ENCODE measurements at places on chromosomes 5 and 9.

GRCh38 chr5:44814761-44815160 lies 6.0 kb downstream of the MRPS30 start:
- no peak for DNase-seq

- no peak for DNase-seq
Observed at GRCh38 chr5:179558932-179559283, 8.6 kb downstream of the RUFY1 start.

DNA sequence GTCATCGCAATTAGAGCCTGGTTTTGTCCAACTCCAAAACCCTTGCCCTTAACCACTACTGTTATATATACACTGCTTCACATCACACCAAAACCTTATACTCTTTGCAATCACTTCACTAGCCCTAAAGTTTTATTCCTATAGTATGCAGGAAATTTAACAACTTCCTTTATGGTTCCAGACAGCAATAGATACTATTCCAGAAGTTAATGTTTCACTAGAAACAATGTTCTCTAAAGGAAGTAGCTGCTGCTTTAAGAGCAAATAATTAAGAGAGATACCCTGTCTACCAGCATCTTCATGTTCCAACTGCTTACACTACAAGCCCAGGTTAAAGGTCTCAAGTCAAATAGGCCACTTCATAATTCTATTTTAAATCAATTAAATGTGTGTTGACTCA lies 22.0 kb downstream of the FREM1 start:
- DNase-seq: no peak

DNA sequence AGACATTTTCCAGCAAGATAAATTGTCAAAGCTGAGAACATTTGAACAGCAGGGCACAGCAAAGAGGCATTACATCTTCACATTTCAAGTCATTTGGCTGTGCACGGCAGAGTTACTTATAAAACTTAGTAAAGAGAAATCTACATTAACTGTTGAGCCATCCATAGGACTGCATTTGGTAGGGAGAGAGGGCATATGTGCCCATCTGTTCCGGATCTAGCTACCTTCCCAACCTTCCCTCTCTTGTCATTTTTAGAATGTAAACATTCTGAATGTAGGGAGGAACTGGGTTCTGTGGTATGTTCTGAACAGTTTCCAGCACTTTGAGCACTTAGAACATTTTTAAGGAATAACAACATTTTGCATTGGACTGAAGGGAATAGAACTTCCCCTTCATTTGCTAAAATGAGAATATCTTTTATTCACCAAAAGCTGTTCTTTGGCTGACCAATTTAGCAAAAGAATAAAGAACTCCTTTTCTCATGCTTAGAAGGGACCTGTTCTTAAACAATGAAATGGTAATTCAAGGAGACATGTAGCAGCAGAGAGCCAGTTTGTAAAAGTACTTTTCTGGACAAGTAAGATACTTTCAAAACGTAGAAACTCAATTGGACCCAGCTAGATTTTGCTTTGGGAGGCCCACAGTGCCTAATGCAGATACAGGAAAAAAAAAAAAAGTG lies 104.4 kb downstream of the CETN3 start:
- no peak for DNase-seq

DNA sequence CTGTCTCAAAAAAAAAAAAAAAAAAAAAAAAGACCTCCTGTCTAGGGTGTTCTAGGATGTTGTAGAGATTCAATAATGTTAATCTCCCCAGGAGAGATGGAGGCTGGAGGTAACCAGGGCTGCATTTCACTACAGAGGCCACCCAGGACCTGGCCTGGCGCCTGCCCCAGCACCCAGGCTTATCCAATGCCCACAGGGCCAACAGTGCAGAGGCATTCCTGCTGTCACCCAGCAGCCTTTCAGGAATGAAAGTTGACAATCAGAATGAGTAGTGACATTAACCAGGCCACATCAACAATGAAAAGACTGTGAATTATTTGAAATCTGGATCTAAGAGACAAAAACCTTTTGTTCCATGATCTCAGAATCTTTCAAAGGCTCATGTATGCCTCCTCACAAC lies 36.2 kb upstream of the GABRP start:
- DNase-seq: no peak

DNA sequence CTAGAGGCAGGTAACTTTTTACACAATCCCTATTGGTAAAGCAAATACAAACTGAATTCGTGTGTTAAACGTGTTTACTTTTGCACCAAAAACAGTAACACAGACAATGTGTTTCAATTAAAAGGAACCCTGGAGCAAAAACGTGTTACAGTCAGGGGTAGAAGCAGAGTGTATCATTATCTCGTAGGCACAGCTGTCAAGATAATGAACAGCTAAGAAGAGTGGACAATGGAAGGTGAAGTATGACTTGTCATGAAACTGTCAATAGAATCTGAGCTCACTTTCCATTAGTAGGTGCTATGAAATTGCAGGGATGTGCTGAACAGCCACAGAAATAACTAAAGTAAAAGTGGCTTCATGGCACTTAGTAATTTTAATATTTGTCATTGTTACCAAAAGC lies 1229.8 kb upstream of the WWC1 start:
- no peak for DNase-seq

GRCh38 chr9:97534961-97535594 lies 33.6 kb downstream of the TMOD1 start:
- DNase-seq: no peak

- DNase-seq: no peak
Observed at GRCh38 chr5:76495870-76496269, 92.8 kb downstream of the IQGAP2 start.

- peak; percentile 12 for DNase-seq
Observed at GRCh38 chr5:77239126-77239741, 28.8 kb downstream of the PDE8B start.

GRCh38 chr9:70883963-70884793 lies 237.2 kb downstream of the TRPM3 start:
- no peak for DNase-seq

DNA sequence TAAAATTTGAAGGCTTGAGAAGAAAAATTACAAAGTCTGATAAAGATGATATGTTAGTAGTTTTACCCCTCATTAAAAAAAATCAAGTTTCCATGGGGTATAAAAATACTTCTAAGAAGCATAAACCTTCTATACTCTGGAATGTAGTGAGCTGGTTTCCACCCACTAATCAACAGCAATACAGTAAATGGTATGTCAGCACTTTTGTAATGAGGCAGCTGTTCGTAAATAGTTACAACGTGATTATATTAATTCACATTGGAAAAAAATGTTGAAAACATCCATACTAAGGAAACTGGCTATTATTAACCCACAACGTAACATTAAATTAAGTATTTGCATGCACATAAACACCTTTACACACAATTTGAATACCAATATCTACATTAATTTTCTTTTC lies 283.1 kb upstream of the FAM174A start:
- no peak for DNase-seq

DNA sequence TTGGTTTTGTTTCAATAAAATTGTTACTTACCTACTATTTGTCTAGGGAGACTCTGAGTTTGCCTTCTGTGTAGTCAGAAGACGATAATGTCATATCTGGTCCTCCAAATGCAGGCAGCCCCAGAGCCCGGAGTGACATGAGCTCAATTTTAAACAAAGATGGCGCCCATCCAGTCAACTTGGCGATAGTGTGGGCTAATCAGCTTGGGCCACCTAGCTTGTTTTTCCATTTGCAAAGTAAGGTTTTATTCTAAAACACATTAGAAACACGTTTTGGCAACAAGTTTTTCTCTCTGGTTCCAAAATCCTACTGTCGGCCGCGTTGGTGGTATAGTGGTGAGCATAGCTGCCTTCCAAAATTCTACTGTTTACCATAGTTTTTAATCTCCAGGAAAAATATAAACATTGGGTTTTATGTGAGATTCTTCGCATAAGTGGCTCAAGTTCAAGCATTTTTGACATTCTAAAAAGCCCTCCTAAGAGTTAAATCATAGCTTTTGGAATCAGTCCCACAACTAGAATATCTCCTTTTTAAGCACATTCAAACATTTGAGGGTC lies 13.2 kb downstream of the TSC1 start:
- DNase-seq: no peak

DNA sequence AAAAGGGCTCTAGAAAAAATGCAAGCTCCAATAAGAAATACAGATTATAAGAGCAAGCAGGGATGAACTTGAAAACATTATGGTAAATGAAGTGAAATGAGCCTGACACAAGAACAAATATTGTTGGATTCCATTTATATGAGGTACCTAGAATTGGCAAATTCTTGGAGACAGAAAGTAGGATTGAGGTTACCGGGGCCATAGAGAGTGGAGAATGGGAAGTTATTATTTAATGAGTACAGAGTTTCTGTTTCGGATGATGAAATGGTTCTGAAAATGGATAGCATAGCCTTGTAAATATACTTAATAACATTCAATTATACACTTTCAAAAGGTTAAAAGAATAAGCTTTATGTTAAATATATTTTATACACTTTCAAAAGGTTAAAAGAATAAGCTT lies 75.6 kb upstream of the SLC12A2 start:
- no peak for DNase-seq

DNA sequence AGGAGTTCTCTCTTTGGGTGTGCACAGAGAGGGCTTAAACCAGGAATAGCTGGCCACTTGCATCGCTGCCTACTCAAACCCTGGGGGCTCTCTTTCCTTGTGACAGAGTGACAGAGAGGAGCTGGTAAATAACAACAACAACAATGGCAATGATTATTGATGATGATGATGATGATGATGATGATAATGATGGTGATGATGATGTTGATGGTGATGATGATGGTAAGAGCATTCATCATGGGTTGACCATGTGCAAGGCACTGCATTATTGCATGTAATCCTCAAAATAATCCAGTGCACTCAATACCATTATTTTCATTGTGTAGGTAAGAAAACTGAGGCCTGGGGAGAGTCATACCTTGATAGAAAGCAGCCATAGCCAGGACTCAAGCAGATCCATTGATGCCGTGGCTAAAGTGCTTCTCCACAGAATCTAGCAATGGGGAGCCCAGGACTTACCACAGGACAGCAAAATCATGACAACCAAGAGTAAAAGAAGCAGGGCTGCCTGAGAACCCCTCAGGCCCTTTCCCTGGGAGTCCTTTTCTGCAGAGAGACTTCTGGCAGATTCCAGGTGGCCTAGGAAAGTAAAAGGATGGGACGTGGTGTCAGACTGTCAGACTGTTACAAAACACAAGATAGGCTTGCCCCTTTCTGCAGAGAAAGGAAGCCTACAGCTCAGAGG lies 4.8 kb downstream of the FOXI1 start:
- DNase-seq: no peak

DNA sequence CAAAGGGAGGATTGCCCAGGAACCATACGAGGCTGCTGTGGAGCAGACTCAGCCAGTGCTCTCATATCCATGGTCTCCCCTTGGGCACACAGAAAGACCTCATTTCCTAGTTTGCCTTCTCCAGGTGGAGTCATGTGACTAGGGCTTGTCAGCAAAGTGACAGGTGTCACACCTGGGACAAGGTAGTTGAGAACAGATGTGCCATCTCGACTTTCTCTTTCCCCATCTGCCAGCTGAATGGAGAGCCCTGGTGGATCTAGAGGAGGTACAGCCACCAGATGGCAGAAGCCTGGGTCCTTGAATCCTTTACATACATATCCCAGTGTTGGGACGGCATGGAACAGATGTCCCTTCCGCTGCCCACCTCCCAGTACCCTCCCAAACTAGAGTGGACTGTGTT lies 42.9 kb upstream of the ALDOB start:
- DNase-seq: no peak

DNA sequence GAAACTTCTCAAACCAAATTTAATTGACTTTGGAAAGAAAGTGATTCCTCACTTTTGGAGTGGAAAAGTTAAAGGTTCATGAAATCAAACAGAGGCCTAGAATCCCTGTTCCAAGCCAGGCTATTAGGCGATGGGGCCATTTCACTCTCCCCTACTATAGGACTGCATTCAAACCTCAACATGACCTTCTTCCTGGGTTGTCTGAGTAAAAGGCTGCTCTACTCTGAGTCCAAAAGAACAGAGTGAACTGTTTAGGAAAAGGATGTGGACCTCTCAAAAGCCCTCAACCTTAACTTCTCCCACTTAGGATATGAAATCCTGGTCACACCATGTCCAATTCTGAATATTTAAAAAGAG lies 15.8 kb downstream of the C5orf52 start:
- no peak for DNase-seq

- DNase-seq: no peak
Observed at GRCh38 chr5:120499876-120500563, 35.9 kb downstream of the PRR16 start.

- no peak for DNase-seq
Observed at GRCh38 chr5:38022631-38023030, 182.8 kb upstream of the GDNF start.

GRCh38 chr9:120299785-120300184 lies 280.2 kb downstream of the CDK5RAP2 start:
- DNase-seq: no peak

DNA sequence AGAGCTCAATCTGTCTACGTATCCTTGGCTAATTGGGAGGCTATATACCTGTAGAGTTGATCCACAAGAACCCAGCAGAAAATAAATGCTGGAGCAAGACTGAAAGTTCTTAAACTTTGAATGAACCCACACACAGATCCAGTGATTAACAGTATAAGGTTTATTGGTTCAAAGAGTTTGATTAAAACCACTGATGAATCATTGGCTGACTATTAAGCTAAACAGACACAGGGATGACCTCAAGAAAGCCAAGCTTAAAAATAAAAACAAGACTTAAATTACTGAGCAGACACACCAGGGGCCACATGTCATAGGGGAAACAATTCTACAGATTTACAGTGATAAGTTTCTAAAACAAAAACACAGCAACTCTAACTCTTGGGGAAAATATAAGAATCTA lies 163.6 kb downstream of the SPATA31D1 start:
- DNase-seq: no peak

DNA sequence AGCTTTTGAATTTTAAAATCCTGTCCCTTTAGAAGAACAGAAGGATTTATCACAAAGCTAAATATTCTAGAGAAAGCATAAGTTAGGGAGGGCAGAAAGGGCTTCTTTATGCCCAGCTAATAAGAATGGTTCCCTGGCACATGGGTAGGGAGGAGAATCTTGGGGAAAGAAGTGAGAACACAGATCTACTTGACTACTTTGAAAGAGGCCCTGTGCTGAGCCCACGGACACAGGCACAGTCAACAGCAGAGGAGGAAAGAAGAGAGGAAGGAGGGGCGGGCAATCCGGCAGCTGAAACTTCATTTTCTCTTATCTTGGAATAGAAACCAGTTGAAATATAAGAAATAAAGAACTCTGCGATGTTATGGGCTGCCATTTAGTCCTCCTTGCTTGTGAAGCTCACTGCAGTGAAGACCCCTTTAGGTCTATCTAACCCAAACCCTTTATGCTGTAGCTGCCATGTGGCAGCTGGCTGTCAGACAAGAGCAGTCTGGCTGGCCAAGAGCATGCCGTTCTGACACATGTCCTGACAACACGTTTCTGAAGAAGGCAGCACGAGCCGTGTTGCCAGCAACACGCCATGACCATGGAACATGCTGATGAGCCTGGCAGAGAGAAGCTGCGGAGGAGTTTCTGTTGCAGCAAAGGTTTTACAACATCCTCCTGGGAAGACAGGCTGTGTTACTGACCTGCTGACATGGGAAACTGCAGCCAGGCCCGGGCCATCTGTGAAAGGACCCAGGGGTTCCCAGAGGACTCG lies 34.2 kb downstream of the ABLIM3 start:
- DNase-seq: no peak
